ENCODE measurements at places on chromosomes 6 and 20.

- no peak for DNase-seq
Observed at GRCh38 chr20:50374541-50375078, 135.6 kb upstream of the PTPN1 start.

- peak; percentile 28 for DNase-seq
Observed at GRCh38 chr20:37142708-37143107, 36.4 kb upstream of the RPN2 start.

DNA sequence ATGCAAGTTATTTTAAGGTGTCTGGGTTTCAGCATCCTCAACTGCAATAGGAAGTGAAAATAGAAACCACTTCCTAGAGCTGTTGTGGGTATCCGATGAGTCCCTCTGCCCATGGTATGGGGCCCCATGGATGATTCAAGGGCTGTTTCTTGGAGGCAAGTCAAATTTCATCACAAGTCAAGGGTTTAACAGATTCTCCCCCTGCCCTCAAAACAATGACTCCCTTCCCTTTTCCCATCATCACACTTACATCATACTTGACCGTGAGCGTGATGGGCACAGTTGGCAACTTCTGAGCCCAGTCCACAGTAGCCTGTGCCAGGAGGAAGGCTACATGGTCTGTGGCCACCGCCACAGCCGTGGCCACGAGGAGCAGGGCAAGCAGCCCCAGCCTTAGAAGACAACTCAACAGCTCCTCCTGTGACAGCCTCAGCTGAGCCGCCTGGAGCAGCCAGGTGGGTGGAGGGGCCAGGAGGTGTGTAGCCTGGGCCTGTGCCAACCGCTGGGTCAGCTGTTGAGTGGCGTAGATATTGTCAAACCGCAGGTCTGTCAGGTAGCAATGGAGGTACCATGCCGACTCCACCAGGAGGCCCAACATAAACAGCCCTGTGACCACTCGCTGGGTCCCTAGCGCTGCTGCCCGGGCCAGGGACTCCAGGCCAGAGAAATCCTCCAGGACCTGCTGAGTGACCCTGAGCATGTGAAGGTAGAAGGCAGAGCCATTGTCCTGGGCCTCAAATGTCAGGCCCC lies 5.2 kb downstream of the OCSTAMP start:
- DNase-seq = no peak

- DNase-seq = no peak
Observed at GRCh38 chr6:45710304-45710821, 305.3 kb downstream of the CLIC5 start.

- DNase-seq = no peak
Observed at GRCh38 chr20:59993736-59994430, 35.7 kb downstream of the CDH26 start.
